ENCODE measurements at places on chromosomes 5 and 9.

DNA sequence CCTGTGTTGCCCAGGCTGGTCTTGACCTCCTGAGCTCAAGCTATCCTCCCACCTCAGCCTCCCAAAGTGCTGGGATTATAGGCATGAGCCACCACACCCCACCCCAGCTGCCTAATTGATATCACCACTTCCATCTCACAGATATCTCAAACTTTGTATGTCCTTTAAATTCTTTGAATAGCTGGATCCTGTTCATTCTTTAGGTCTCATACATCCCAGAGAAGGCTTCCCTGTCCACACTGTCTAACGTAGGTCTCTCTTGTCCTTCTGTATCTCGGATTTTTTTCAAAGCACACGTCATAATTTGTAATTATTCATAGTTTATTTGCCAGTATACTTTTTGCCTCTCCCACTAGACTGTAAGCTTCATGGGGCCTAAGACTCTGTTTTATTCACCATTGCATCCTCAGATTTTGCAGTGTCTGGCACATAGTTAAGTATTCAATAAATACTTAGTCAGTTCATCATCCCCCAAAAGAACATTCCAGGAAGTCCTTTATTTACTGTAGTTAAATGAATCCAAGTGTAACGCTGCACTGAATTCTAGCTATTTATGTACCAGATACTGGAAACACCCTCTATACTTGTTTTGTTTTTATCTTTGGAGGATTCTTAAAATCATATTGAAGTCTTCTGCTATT, 10.5 kb downstream of the ARSK start:
- no peak for DNase-seq

DNA sequence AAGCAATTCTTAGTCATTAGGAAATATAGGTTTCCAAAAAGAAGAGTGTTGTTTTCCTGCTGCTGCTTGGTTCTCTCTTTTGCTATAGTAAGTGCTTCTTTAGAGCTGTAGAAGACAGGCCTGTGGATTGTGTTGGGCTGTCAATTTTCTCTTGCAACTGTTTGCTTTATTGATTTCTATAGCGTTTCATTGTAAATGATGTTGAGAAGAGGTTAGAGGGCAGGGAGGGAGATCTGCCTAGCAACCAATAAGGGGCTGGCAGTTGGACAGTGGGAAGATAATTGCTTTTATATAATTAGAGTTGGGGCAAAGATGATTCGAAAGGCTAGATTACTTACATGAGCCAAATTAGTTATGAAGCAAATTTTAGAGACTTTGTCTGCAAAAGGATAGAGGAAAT, 11.1 kb downstream of the UNC13B start:
- DNase-seq = no peak

GRCh38 chr5:72347801-72348308, 27.7 kb downstream of the PTCD2 start:
- no peak for DNase-seq

DNA sequence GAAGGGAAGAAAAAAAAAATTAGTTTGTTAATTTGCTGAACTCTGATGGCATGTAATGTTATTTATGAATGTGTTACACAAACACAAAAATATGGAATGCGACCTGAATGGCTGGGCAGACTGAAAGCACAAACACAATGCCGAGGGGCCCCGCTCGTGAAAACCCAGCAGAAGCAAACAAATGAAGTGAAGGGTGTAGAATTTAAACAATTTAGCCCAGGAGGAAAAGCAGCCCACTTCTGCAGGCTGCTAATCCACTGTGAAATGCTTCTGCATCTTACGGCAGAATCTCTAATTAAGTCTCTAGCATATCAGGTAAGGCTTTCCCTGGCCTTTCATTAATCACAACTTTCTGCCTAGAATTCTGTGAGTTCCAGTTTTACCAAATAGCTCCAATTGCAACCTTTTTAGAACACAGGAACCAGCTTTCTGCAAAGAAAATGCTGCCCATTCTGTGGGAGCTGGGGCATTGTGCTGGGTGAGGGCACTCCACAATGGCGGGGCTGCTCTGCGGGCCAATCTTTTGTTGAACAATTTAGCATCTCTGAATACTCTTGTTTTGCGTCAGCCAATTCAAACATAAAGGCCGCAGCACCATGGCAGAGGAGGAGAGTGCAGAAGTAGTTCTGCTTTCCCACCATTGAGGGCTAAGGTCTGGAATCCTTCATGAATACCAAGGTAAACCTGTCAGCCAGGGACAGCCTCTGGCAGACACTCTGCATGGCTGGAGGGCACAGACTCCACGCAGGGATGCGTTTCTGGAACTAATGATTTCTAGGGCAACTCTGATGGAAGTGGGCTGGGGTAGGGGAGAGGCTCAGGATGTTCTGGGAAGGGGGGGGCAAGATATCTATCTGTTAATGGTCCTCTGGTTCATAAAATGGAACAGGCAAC, 66.4 kb downstream of the PTCH1 start:
- no peak for DNase-seq

- no peak for DNase-seq
Measured at GRCh38 chr9:114386361-114386885, 1.4 kb downstream of the AKNA start.

- DNase-seq = no peak
Measured at GRCh38 chr5:83151821-83152220, 74.5 kb downstream of the XRCC4 start.

GRCh38 chr5:78879516-78879915, 105.6 kb downstream of the ARSB start:
- DNase-seq = no peak

GRCh38 chr5:126814721-126815404, 37.9 kb downstream of the LMNB1 start:
- DNase-seq = no peak

GRCh38 chr9:11366585-11367129, 753.9 kb upstream of the PTPRD start:
- no peak for DNase-seq

DNA sequence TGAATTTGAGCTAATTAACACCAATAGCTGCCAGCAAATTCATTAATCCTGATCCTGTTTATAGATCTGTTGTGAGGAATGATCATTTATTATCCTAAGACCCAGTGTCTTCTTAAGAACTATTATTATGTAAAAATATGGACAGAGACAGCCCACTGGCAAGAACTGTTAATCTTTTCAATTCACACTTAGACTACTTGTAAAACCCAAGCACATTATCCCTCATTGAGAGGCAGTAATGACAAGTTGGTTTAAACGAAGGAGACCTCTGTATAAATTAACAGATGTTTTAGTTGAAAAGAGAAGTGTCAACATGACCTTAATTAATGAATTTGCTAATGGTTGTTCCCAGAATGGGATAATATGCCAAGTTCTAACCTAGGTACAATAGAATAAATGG, 270.3 kb upstream of the IZUMO3 start:
- no peak for DNase-seq

DNA sequence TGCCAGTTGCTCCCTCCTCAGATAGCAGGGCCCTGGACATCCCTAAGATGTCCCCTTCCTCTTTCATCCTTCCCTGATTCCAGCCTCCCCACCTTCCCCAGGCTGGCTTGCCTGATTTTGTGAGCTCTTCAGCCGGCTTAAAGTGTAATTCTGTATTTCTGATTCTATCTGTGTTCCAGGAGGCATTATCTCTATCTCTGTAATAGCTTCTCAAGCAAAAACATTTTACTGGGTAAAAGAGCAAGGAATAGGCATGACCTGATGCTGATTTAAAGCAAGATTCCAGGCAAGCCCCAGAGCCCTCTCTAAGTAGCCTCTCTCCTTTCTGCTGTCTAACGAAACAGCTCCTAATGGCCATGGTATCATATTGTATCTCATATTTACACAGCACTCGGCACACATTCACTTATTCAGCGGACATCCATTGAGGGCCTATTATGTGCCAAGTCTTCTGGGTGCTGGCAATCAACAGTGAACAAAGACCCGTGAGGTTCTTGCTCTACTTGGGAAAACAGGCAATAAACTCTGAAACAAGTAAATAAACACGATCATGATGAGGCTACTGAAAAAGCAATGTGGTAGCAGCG, 100.9 kb upstream of the MSX2 start:
- DNase-seq = no peak

- DNase-seq = no peak
Measured at GRCh38 chr5:139418793-139419192, 14.9 kb upstream of the SPATA24 start.

Data from stimulated activated CD4-positive, alpha-beta T cell treated with anti-CD3 and anti-CD28 coated beads, Interleukin-2, amount 100 ng/mL, for 4 hours (primary cell).